ENCODE measurements at places on chromosomes 1 and 21.

GRCh38 chr21:37511848-37512247 is 145.3 kb downstream of the DYRK1A start:
- DNase-seq, result no peak

DNA sequence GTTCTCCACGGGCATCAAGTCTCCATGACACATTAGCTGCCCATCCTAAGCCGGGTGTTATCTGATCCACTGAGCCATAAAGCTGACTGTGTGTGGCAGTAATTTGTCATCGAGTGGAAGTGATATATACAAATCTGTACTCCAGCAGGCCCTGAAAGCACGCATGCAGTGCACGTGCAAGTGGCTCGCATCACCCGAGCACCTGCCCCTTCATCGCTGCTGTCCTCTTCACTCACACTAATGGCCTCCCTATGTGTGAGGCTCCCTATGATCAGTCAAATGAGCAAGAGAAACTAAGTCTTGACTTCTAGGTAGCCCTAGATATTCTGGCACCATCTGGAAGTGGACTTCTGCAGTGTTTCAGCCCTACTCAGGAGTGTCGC is 248.6 kb downstream of the MATN1 start:
- DNase-seq, result no peak

DNA sequence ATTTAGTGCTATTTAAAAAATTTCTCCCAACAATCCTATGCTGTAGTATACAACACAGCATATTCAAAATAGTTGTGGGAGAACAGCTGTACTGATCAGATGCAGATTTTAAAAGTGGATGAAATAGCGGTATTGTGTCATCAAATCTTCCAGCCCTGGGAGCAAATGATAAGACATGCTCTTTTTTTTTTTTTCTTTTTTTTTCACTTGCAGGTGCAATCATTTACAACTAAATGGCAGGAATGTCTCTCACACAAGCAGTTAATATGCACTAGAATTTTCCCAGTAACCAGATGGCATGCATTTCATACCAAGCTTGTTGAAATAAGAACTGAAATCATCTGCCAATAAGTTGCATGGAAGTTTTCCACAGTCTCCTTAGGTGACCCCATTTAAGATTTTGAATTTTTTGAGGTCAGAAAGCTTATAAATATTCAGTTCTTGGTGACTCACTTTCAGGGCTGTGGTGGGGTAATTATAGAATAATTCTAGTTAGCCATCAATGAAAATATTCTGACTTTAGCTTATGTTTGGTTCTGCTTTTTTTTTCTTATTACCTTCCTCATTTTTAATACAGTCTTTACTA is 623.9 kb upstream of the NR5A2 start:
- DNase-seq, result no peak

DNA sequence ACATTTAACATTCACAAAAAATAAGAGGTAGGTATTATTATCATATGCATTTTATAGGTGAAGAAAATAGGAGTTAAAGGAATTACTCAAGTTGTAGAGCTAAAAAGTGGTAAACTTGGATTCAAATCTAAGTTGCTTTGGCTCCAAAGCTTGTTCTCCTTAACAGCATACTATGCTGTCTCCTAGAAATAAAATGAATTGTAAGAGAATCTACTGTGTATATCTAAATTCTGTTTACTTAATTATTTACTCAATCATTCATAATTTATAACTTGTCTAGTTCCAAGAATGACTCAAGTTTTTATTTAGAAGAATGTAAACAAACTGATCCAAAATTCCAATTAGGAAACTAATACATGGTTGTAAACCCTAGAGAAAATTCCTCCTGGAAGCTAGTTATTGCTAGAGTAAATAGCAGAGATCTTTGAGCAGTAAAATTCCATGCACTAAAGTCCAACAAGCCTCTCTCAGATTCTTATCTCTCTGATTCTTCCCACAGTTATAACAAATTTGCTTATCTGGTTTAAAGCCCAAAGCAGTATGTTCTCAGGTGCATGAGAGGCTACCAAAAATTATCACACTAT is 132.5 kb upstream of the DPT start:
- no peak for DNase-seq

DNA sequence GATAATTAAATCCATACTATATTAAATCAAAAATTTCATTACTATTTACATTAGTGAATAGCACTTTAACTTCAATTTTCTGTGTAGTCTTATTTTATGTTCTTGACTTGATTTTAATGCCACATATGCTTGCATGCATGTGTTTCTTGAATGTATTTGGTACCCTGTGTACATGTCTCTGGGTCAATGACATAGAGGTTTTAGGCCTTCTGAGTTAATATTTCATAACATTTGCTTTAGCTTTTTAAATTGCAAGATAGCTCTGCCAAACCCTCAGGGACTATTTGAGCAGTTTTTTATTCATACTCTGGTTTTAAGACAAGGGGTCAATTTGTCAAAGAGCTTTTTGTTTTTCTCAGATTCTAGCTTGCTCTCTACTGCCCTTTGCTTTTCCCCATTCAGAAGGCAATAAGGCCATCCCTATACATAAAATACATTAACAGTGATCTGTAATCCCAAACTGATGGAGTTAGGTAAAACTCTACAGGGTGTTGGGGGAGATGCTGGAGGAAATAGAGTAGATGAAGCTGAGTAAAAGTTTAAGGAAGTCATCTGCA is 5.0 kb downstream of the MLLT11 start:
- no peak for DNase-seq

DNA sequence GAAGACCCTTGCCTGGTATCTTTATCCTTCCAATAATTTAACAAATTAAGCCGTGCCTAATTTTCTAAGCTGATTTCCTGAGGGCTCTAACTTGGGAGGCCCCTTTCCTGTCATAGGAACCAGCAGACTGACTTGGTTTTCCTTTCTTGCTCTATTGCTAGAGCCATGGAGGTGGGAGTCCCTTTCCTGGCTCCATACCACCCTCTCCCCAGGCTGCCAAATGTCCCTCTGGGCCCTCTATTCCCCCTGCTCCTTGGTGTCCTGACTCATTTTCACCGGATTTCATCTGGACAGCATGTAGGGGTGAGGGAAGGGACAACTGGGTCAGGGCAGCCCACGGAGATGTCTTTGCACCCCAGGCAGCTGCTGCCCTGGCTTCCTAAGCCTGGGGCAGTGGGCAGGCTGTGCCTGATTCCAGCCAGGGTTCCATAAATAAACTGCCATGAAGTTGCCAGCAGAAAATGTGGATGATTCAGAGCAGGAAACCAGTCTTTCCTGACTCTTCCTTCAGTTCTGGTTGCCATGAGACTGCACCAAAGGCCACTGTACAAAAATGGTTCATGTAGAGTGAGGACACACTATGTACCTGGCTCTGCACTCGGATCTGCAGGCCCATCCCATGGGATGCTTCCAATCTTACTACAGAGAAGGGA is 38.0 kb upstream of the SERBP1 start:
- no peak for DNase-seq

- no peak for DNase-seq
These were observed 98.2 kb downstream of the CACHD1 start for GRCh38 chr1:64568171-64568450.

- DNase-seq, result no peak
These were observed 91.4 kb downstream of the PRKAB2 start for GRCh38 chr1:147080671-147081394.

DNA sequence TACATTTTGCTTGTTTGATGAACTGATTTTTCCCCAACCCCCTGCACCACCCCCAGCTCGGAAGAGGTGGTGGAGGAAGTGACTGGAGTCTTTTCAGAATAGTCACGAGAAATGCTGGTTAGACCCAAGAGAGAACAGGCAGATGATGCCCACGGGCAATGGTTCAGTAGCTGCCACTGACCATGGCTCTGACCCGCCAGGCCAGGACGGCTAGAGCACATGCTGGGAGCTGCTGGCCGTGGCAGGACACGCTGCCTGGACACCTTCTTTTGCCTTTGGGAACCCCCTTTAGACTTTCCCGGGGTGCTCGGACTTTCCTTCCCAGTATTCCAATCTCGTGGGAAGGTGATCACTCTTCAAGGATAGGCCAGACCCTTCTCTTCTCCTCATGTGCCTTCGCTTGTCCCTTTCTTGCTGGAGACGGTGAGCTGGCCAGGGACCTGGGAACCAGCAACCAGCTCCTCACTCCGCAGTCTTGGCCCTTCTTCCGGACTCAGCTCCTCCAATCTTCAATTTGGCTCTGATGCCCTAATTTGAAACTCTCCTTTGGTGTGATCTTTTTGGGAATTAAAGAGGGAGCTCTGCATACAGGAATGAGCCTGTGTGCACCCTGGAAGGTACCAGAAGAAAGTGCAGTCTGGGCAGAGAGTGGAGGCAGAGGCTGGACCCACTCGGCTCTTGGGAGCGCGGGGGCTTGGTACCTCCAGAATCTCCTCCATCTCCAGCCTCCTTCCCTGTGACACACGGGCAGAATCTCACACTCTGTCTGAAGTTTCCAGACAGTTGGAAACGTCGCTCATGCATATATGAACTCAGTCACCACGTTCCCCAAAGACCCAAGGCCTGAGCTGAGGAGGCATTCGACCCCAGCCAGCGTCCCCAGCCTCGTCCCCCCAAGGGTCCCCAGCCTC is 4.0 kb upstream of the PDE9A start:
- DNase-seq, result no peak

Measured in T-helper 22 cell (primary cell).